ENCODE measurements at places on chromosomes 7 and 10.

- DNase-seq = no peak
These were observed 849.8 kb upstream of the SORCS1 start for GRCh38 chr10:108014145-108014901.

- DNase-seq = no peak
These were observed 5.4 kb upstream of the YWHAG start for GRCh38 chr7:76364198-76364584.

DNA sequence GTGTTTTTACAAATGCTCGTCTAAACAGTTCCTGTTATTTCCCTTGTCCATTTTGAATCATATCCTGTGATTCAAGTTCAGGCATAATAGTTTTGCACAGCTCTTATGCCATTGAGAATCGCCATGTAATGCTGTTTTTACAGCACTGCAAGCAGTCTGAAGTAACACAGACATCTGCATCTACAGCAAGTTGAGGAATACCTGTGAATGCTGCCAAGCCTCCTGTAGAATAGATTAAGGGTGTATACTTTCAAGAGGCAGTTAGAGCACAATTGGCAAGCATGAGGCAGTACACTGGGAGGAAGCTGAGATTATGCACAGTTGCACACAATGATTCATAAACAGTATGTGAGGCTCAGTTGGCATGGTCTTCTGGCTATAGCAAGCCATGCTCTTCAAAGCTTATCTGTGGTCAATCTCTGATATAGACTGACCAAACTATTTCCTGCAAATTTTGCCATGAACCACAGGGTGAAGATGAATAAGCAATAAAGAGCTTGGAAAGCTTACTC lies 121.9 kb upstream of the AKR1E2 start:
- DNase-seq = no peak

GRCh38 chr7:35700333-35700732 lies 5.4 kb upstream of the HERPUD2 start:
- DNase-seq = no peak

- no peak for DNase-seq
These were observed 717.0 kb upstream of the IGFBP3 start for GRCh38 chr7:46637793-46638735.

All from stimulated activated CD4-positive, alpha-beta T cell treated with anti-CD3 and anti-CD28 coated beads, Interleukin-12 subunit alpha, Interleukin-12 subunit beta, amount 100 ng/mL, for 24 hours (primary cell).